Fibroblast of the conjunctiva (primary cell): ENCODE measurements at places on chromosomes 1 and 21.

- DNase-seq = no peak
These were observed 820 bp upstream of the TTF2 start for GRCh38 chr1:117059334-117059677.

- no peak for DNase-seq
These were observed 78.9 kb downstream of the CD46 start for GRCh38 chr1:207830788-207831187.

DNA sequence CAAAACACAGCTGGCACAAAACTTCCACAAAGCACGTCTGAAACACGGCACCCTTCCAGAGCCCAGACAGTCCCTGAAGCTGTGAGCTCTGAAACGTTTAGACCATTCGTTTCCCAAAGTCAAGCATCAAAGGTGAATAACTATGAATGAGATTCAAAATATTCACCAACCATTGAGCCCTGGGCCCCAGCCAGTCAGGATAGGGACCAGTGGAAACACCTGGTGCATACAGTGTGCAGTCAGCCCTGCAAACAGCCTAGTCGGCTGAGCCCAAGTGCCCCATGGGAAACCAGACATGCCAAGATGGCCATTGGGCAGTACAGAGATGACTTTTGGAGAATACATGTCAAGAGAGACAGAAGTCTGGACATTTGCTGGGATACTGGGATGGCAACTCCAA lies 90.4 kb upstream of the EDN2 start:
- DNase-seq = no peak

DNA sequence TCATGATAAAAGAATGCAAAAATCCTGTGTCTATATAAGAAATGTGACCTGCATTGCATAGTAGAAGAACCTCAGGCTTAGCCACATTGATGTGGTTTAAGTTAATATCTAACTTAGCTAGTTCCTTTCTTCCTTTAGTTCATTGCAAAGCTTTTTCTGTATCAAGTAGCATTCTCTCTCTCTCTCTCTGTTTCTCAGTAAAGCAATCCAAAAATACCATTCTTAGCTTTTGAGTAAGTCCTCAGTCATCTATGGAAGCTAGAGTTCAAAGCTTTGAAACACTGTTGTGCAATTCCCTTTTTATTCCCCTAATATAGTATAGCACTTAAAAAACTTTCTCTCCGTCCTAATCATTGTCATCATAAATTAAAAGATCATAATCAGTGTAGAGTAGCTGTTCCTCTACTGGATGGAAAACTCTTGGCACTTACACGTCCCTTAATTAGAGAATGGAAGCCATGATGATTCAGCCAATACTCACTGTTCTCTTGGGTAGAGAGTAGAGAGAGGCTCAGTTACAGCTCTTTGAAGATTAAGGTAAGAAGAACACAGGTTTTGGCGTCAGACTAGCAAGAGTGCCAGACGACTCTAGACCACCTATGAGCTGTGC lies 350.3 kb upstream of the LYPLAL1 start:
- DNase-seq = peak; percentile 57
